ENCODE measurements at places on chromosomes 4 and X.

DNA sequence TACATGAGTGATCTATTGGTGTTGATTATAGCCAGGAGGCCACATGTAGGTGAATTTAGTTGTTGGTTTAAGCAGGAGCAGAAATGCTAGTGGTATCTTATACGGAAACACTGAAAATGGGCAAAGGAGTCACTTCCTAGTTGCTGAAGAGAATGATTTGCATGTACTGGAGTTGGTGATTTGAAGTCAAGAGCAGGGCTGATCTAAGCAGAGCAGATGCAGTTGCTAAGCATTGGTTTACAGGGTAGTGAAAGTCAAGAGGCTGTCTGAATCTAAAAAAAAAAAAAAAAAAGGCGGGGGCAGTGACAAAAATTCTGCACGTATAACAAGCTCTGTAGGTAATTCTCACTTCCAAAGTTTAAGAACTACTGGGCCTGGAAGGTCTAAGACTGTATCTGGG is 90.4 kb upstream of the HPRT1 start:
- no peak overlapping the region for H3K4me3 ChIP-seq
- H3K27ac ChIP-seq = no peak overlapping the region
- H3K36me3 ChIP-seq = no peaks in the 10 kb centered on the region
- no peak for DNase-seq

DNA sequence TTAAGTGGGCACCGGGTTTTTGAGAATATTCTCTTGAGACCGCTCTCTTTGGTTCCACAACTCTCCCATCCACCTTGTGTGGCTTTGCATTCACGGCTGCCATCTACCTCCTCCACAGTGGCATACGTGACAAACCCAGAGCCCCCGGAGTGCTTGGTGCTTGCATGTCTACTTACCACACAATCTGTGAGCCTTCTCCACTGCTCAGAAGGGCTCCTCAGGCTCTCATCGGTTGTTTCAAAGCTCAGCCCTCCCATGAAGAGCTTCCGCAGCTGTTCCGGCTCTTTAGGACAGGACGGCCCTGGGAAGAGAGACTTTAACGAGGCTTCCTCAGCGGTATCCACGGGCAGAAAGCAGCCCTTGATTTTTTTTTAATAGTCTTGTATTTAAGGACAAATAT is 167.6 kb upstream of the ANK2 start:
- peaks cover 30% of the 10 kb centered on the region for H3K4me1 ChIP-seq
- no peak for DNase-seq
- H3K27ac ChIP-seq = no peak overlapping the region
- no peak overlapping the region for H3K4me3 ChIP-seq
- H3K27me3 ChIP-seq = no peaks in the 10 kb centered on the region

GRCh38 chrX:79415056-79415455 is 47.9 kb upstream of the ITM2A start:
- no peaks in the 10 kb centered on the region for H3K27me3 ChIP-seq
- no peaks in the 10 kb centered on the region for H3K4me1 ChIP-seq
- no peak overlapping the region for H3K27ac ChIP-seq
- H3K4me3 ChIP-seq = no peak overlapping the region

- H3K36me3 ChIP-seq = peaks cover 2% of the 10 kb centered on the region
- H3K4me3 ChIP-seq = no peak overlapping the region
- no peaks in the 10 kb centered on the region for H3K27me3 ChIP-seq
- no peak for DNase-seq
Observed at GRCh38 chrX:16828124-16828908, 41.8 kb downstream of the RBBP7 start.
